DND-41 (cell line): ENCODE measurements at places on chromosomes 4 and X.

DNA sequence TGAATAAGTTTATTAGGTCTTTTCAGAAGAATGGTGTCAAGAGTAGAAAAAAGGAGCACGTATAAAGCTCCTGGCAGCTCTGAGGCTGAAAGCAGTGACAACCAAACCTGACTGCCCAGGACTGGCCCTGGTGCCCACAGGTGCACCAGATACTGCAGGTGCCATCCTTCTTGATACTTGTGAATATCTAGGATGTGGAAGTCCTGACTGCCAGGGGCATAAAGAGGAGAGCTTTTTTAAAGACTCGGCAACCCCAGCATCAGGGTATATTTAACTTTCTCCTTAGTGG is 60.7 kb downstream of the TMEM150C start:
- DNase-seq, result no peak

GRCh38 chr4:26013629-26014028 is 99.6 kb downstream of the SMIM20 start:
- no peak for DNase-seq

DNA sequence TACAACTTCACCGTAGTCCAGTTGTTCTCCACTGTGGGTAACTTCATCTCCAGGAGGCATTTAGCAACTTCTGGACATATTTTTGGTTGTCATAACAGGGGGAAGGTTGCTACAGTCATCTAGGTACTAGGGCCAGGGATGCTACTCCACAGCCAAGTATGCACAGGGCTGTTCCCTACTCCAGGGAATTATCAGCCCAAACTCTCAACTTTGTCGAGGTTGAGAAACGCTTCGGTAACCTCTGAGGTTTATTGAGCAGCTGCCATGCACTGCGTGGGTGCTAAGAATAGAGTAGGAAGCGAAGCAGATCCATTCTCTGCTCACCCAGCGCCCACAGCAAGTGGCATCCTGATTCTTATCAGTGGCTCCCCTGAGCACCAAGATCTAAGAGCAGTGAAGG is 8.2 kb downstream of the FGFBP1 start:
- peak; percentile 5 for DNase-seq

- DNase-seq, result no peak
Observed at GRCh38 chr4:90951037-90951436, 823.8 kb downstream of the CCSER1 start.

- DNase-seq, result no peak
Observed at GRCh38 chr4:24727390-24728224, 67.8 kb upstream of the SOD3 start.

DNA sequence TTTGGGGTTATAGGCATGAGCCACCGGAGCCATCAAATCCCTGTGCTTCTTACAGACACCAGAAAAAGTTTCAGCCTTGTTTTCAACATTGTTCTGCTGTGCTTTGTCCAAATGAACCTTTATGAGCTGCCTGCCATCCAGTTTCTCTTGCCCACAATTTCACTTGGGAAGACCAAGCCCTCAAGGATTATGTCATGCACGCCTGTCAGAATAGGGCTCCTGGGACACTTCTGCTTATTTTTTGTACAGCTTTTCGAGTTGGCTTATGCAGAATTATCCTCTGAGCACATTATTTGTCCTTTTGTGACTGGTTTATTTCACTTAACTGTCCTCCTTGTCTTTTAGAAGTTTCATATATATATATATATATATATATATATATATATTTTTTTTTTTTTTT is 16.2 kb downstream of the UBE2K start:
- DNase-seq, result no peak

- DNase-seq, result no peak
Observed at GRCh38 chrX:19670854-19671620, 155.7 kb upstream of the MAP3K15 start.

DNA sequence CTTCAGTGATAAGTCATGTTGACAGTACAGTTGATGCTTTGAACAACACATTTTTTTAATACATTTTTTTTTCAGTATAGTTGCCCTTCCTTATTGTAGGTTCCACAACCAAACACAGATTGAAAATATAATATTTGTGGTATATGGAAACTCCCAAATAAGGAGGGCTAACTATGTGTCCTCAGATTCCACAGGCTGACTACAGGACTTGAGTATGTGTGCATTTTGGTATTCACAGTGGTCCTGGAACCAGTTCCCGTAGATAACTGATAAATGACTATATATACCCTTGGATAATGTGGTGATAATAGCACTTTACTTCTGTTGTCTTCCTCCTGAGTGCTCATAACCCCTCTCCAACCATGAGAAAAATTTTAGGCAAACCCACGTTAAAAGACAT is 111.6 kb upstream of the NUDT6 start:
- no peak for DNase-seq

DNA sequence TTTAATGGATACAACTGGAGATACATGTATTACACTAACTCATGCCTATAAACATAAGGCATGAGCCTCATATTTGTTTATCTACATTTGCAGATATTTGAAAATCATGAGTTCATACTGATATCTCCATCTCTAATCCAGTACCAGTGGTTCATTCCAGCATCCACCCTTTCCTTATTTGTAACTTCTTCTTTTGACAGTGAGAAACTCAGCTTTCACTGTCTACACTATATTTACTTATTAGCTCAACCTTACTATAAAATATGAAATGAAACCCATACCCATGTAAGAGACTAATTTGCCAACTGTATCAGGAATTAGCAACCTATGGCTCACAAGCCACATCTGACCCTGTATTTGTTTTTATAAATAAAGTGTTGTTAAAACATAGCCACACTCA is 161.9 kb upstream of the GPRIN3 start:
- DNase-seq, result no peak

GRCh38 chr4:139419388-139419914 is 34.5 kb upstream of the RAB33B start:
- peak; percentile 34 for DNase-seq

GRCh38 chr4:85747882-85748491 is 273.0 kb downstream of the ARHGAP24 start:
- DNase-seq, result peak; percentile 31

DNA sequence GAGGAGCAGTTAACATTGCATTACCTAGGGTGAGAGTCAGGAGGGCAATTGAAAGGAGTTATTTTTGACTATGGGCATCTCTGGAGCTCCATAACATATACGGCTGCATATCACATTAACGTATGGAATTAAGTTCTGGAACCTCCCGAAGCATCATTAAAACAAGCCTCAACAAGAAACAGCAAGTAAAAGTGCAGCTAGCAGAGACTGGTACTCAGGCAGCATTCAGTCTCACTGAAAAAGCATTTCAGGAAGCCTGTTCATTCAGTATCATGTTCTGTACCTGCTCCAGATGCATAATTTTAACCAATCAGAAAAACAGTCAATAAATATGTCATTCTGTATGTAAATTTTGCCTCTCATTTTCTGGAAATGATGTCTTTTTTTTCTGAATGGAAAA is 299.6 kb downstream of the EPHA5 start:
- DNase-seq, result no peak

- DNase-seq, result no peak
Observed at GRCh38 chrX:129262912-129263311, 260.4 kb downstream of the SMARCA1 start.

DNA sequence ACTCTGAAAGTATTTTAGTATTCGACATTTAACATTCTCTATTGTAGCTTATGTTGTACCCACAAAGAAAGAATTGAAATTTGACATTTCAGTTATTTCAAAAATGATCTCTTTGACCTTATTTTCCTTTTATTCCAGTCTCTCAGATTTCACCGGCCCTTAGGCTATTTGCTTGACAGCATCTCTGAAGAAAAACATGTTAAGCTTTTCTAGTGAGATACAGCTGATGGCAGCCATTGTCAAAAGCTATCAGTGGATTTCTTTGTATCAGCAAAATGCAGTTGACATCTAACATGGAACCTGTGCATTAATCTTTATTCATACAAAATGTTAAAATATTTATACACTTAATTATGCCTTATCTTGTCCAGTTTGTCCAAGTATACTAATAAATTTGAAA is 16.7 kb downstream of the ZAR1 start:
- DNase-seq, result no peak

- DNase-seq, result no peak
Observed at GRCh38 chr4:101349801-101350064, 2.4 kb upstream of the PPP3CA start.

DNA sequence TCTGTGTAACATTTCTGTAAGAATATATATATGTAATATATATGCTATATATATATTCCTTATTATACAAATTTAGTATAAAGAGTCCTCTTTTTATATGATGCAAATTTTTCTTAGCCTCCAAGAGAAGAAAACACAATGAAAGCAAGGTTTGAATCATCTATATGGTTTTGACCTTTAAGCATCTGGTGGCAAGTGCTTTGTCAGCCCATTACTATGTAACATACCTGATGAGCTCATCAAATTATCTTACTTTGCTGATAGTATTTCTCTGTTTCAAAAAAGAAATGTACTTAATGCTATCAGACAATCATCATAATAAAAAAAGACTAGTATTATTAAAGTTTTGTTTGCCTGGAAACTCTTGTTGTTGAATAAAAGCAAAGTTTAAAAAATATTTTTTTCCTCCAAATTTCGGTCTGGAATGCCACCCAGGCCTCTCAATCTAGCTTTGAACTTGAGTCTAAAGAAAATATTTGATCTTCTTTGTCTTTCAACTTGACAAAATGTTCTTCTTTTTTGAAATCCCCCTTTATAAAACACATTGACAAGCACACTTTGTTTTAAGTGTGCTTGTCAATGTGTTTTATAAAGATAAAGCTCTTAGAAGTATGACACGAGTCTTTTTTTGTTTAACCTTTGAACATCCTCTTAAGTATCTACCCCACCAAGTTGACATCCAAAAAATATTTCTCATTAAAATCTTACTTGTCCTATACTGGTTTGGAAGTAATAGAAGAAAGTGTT is 26.2 kb downstream of the ZNF330 start:
- no peak for DNase-seq

DNA sequence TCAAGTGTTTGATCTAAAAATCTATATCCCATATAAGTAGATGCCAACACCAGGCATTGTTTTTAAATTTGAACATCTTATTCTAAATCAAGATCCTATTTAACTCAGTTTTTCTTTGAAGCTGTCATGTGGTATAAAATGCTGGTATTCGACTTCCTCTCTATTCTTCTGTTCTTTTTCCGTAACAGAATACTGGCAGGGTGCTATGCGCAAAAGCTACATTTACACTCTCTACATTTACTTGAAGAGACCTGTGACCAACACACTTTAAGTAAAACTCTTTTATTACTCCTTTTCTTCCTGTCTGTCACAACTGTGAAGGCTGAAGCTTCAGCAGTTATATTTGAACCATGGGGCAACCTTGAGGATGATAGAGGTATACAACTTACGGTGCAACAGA is 612.8 kb downstream of the C4orf33 start:
- DNase-seq, result no peak

DNA sequence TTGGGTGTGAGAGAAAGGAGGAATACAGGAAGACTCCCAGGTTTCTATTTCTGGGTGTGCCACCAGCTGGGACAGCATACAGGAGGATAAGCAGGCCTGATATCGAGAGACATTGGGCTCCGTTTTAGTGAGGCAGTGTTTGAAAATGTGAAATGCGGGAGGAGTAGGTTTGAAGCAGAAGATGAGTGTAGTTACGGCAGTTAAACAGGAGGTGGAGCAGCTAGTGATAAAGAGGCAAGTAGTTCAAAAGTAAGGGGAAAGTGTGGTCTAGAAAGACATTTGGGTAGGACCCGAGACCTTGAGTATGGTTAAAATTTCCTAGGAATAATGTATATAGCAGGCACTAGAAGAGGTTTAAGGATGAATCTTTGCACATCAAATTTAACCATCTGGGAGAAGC is 42.4 kb downstream of the DCUN1D4 start:
- no peak for DNase-seq

- DNase-seq, result no peak
Observed at GRCh38 chr4:137474711-137475301, 57.5 kb downstream of the PCDH18 start.

- no peak for DNase-seq
Observed at GRCh38 chrX:69807400-69807799, 191.5 kb downstream of the EDA start.

DNA sequence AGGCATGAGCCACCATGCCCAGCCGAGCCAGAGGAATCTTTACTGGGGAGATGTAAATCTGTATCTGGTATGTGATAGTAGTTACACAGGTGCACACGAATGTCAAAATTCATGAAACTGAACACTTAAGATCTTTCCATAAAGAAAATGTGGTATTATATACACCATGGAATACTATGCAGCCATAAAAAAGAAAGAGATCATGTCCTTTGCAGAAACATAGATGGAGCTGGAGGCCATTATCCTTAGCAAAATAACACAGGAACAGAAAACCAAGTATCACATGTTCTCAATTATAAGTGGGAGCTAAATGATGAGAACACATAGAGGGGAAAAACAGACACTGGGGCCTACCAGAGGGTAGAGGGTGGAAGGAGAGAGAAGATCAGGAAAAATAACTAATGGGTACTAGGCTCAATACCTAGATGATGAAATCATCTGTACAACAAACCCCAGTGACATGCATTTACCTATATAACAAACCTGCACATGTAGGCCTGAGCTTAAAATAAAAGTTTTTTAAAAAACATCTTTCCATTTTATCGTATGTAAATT is 7.8 kb downstream of the TMEM156 start:
- no peak for DNase-seq

DNA sequence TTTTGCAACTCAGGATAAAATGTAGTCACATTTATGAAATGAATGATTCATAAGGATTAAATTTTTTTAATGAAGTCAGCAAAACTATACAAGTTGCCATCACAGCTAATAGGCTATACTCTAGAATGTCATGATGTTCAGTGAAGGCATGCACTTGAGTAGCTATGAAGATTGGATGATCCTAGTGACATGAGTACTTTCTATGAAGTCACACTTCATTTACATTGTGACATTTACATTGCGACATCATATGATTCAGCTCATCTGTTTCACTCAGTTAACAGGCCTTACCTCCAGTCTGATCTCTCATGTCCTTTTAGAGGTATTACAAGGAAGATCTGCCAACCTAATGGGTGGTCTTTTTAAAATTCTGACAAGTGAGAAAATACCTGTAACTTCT is 82.7 kb upstream of the FGF13 start:
- no peak for DNase-seq

- DNase-seq, result no peak
Observed at GRCh38 chrX:38988301-38988700, 187.0 kb downstream of the MID1IP1 start.

- DNase-seq, result no peak
Observed at GRCh38 chr4:105509291-105509690, 35.4 kb upstream of the PPA2 start.

- DNase-seq, result no peak
Observed at GRCh38 chrX:1416965-1417760, 25.2 kb upstream of the SLC25A6 start.

GRCh38 chr4:11843340-11843739 is 414.6 kb upstream of the HS3ST1 start:
- no peak for DNase-seq

GRCh38 chrX:136671006-136671610 is 23.1 kb downstream of the CD40LG start:
- DNase-seq, result no peak
